Iris pigment epithelial cell (primary cell): ENCODE measurements at places on chromosomes 1 and 21.

GRCh38 chr1:37705399-37705798, 13.1 kb downstream of the CDCA8 start:
- DNase-seq: no peak

- DNase-seq: peak; percentile 58
Observed at GRCh38 chr1:226047495-226047894, 15.0 kb upstream of the H3-3A start.

GRCh38 chr1:59136541-59137275, 160.2 kb upstream of the FGGY start:
- DNase-seq: no peak

GRCh38 chr1:35364741-35365140, 96.2 kb downstream of the ZMYM4 start:
- DNase-seq: no peak

DNA sequence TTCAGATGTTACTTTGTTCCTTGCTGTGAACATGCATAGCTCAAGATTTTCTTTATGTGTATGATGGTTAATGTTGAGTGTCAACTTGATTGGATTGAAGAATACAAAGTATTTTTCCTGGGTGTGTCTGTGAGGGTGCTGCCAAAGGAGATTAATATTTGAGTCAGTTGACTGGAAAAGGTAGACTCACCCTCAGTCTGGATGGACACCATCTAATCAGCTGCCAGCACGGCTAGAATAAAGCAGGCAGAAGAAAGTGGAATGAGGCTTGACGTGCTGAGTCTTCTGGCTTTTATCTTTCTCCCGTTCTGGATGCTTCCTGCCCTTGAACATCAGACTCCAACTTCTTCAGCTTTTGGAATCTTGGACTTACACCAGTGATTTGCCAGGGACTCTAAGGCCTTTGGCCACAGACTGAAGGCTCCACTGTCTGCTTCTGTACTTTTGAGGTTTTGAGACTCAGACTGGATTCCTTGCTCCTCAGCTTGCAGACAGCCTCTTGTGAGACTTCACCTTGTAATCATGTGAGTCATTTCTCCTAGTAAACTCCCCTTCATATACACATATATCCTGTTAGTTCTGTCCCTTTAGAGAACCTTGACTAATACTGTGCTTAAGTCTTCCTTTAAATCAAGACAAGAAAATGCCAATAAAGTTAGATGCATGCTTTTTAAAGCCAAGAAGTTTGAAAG, 626.6 kb downstream of the KCNT2 start:
- DNase-seq: peak; percentile 36
